ENCODE measurements at places on chromosomes 2 and 18.

DNA sequence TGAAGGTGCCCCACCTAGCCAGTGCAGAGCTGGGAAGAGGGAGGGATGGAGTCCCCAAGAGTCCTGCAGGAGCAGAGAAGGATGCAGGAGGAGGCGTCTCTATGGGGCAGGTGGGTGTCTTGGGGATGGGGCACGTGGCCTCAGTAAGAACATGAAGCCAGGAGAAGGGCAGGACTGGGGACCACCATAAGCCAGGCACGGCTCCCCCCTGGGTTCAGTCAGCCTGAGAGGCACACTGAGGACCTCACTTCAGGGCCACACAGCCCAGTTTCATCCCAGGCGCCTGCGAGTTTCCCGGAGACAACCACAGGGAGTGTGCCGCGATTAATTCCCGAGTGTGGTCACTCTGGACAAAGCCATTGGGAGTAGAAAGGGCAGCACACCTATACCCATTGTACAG, 120.3 kb downstream of the GYPC start:
- DNase-seq = no peak

DNA sequence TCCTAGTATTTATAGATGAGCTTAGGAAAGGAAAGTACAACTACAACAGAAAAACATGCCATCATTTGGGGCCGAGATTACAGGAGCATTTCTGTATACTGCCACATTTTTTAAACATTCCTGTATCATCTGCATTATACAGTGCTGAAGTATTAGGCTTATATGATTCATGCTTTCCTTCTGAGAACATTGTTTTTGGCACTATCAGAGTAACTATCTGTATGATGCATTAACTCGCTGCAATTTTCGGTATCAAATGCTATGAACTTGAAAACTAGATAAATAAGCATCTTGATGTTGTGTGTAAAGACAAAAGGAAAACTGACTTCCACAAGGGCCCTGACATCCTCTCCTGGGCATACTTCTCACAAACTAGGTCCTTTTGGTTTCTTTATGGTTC, 102.0 kb downstream of the RIT2 start:
- DNase-seq = no peak

DNA sequence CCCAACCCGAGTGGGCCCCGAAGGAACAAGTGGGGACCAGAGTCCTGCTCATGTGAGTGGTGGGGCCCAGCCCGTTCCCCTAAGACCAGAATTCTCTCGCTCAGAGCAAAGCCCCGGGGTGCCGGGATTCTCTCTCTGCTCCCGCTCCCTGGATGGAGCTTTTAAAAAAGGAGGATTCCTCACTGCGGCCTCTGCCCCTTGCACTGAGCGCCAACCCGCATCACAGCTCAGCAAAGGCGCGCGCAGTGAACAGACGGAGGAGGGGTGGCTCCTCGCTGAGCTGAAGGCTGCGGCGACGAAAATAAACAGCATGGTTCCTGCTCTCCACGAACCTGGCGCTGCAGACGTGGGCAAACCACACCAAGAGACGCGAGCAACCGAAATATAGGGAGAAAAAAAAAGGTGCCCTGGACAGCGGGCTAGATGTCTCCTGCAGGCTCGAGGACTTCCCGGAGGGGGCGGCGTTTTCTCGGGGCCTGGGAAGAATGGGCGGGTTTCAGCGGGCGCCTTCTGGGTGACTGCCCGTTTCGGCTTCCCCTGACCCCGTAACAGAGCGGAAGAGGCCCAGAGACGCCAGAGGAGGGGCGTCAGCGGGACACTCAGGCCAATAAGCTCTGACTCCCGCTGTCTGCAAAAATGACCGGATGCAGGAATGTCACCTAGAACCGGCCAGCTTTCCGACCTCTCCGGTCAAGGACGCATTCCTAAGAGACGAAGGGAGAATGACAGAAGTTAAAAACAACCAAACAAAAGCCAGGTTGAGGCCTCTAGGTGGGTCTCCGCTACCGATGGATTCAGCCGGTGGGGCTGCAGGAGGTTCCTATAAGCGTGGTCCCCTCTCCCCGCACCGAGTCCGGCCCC, 819 bp upstream of the KLF11 start:
- DNase-seq = no peak

- DNase-seq = peak; percentile 41
These were observed 1279.4 kb downstream of the LRP1B start for GRCh38 chr2:140851258-140851981.

DNA sequence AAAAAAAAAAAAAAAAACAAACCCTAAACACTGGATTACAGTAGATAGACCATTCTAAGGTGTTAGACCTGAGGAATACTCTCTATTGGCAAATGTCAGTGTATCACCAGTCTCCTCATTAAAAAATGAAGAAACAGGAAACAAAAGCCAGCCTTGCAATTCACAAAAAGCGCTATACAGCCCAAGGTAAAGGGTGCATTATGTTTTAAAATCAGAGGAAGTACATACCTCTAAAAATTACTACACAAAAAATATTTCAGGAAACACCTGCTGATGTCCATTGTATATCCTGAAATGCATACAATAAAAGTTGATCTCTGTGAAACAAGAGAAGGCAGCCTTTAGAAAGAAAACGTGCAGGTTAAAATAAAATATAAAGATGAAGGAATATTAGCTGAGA, 54.9 kb upstream of the TSPYL6 start:
- no peak for DNase-seq

DNA sequence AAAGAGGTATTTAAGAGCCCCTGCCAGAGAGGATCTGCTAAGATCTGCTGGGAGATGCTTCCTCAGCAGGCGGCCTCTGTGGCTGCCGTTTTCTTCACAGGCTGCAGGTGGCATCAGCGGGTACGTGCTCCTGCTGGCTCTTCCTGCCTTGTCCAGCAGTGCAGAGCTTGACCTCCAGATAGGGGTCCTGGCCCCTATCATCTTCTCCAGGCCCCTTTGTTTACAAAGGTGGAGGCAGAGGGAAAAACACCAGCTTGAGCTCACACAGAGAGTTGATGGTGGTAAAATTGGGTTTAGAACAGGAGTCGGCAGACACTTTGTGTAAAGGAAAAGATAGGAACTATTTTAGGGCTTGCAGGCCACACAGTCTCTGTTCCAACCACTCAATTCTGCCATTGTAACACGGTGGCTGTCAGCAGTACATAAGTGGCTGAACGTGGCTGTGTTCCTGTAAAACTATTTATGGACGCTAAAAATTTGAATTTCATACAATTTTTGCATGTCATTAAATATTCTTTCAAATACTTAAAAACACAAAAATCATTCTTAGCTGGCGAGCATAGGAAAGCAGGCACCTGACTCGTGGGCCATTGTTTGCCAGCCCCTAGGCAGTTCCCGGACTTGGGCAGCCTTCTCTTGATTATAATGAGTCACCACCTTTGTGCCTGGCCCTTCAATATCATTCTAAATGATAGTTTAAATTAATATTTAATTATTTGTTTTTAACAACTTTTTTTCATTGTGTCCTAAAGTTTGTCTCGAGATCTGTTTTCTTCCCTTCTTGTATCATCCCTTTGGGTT, 98.2 kb upstream of the B3GNT7 start:
- peak; percentile 45 for DNase-seq

- no peak for DNase-seq
These were observed 37.9 kb upstream of the NBEAL1 start for GRCh38 chr2:202976809-202977208.

DNA sequence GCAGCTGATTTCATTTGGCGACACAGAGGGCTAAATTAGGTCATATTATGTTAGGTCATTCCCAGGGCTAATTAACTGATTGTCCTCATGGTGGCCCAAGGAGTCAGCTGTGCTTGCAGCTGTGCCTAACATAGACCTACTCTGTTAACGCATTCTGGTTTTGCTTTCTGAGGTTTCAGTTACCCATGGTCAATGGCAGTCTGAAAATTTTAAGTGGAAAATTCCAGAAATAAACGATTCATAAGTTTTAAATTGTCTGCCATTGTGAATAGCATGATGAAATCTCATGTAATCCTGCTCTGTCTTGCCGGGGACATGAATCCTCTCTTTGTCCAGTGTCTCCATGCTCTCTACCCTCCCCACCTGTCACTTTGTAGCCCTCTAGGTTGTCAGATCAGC, 168.7 kb downstream of the KCNS3 start:
- DNase-seq = no peak

DNA sequence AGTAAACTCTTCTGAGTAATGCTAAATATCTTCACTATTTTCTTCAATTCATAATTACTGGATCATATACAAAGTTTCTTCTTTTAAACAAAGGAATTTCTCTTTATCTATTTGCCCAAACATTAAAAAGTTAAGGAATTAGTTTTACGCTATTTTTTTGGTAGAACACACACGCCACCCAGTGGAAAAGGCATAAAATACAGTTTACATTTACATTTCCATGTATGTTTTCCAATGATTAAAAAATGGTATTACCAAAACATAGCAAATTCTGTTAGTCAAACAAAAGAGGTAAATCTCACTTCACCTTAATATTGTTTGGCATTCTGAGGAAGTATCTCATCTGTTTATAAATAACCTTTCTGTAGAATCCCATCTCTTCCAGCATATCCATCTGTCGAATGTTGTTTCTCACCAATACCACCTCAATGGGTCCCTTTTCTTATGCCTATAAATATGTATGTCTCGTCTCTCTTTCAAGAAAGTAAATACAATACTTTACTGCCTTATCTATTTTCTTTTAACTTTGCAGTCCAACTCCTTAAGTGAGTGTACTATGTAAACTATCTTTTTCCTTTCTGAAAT, 7.2 kb downstream of the BOLL start:
- DNase-seq = peak; percentile 28

DNA sequence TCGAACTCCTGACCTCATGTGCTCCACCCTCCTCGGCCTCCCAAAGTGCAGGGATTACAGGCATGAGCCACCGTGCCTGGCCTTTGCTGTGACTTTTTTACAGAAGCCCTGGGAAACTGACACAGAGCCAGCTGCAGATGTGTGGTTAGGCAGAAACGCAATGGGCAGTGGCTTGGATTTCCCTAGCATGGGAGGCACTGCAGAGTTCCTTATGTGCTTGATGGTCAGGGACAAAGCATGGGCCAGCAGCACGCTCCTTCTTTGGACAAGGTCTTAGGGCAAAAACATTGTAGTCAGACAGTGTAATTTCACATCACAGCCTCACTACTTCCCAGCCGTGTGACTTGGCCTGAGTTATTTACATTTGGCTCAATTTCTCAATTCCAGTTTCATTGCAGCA, 153.9 kb downstream of the RNF144A start:
- DNase-seq = no peak

DNA sequence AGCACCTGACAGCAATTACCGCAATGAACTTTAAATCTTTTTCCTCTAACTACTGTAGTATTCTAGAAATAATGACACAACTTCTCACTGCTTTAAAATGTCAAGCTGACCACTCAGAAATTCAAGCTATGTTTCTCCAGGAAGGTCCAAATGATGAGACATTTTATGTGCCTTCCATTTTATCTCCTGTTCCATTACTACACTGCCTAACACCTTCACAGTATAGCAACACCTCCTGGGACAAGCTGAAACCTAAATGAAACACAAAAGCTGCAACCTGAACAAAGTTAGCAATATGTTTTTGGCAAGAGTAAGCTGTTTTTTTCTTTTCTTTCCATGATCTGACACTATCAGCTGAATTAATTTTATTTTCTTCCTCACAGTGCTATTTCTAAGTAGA, 81.9 kb downstream of the IKZF2 start:
- no peak for DNase-seq

GRCh38 chr2:217732992-217733391, 269.8 kb downstream of the TNS1 start:
- no peak for DNase-seq

DNA sequence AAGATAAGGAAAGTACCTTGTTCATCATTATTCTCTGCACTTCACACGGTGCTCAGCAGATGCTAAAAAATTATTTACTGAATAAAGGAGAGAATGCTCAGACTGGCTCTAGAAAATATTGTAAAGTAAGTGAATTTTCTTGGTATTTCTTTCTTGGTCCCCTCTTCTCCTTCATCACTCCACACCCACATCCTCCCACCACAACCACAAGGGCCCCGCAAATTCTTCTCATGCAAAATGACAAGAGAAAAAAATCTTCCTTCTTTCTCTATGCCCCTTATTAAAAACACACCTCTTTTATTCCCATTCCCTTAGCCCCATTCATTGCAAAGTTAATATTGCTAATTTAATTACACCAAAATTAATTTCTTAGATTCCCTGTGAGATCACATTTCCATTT, 74.2 kb upstream of the NEDD4L start:
- DNase-seq = no peak

DNA sequence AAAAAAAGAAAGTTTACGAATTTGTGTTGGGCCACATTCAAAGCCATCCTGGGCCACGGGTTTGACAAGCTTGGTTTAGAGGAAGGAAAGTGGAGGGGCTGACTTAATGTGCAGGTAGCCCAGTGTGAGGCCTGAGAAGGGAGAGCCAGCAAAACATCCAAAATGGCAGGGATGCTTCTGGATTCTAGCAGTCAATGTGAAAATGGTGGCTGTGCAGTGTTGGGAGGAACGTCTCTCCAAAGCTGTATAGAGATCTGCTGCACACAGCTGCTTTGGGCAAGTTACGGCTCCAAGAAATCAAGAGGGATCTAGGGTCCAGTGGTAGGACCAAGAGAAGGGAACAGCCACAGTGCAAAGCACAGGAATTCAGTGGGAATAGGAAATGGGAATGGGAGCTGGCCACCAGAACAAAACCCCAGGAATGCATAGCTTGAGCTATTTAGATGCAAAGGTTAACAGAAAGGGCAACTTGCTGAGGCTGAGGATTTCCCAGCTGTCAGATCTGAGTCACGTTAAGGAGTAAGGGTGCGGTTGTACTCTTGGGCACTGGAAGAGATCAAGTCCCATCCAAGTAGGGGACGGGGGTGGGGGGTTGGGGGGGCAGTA, 70.6 kb downstream of the B3GNT2 start:
- DNase-seq = no peak

All from HAP-1 (cell line).